ENCODE measurements at places on chromosomes 16 and 17.

GRCh38 chr17:74433421-74434121 lies 1.7 kb downstream of the GPRC5C start:
- DNase-seq = no peak

DNA sequence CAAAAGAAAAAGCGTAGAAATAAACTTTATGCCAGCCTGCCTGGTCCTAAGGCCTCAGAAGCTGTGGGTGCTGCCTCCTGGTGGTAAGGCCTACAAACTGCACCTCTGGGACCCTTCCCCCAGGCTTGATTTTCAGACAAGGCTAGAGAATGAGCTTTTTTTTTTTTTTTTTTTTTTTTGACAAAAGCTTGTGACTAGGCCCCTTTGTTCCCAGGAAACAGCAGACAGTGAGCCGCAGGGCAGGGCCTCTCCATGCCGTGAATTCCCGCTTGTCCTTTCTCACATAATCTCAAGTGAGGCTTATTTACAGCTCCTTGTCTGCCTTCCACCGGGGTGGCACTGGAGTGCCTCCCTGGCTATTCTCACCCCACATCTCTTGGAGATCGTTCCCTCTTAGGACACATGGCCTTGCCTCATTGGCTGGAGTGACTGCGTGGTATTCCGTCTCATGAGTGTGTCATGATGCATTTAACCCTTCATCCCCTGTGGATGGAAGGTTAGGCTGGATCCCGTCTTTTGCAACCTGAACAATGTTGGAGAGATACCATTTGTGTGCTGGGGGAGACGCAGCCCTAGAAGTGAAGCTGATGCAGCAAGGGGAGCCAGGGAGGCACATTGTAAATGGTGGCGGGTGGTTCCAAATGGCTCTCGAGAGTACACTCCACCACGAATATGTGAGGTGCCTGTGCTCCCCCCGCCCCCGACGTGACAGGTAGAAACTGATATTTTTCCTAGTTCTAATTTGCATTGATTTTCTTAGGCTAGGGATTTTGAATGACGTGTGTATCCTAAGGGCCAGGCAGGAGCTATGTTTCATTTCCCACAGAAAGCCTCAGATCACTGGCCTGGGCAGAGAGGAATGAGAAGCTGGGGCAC lies 49.6 kb downstream of the USP22 start:
- DNase-seq = peak; percentile 66

DNA sequence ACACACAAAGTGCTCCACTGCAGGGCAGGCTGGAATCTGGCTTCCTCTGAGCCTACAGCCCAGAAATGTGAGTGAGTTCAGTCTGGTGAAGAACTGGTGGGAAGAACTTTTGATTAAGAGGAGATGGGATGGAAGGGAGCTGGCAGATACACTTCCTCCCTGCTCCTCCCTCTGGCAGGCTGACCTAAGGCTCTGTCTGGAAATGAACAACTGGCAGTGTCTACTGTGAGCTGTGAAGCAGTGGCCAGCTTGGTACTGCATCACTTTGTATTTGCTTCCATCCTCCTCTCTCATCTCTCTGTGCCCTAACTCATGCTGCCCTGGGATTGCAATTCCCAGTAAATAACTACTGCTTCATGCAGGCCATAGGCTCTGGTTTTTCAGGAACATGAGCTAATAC lies 45.6 kb downstream of the MAF start:
- DNase-seq = no peak

- DNase-seq = peak; percentile 76
Observed at GRCh38 chr17:43468691-43469139, 15.1 kb upstream of the DHX8 start.

- DNase-seq = no peak
Observed at GRCh38 chr16:68781784-68782183, 44.7 kb downstream of the CDH1 start.

- DNase-seq = no peak
Observed at GRCh38 chr17:40242774-40243173, 23.7 kb downstream of the WIPF2 start.

- no peak for DNase-seq
Observed at GRCh38 chr16:11557801-11558200, 28.9 kb downstream of the LITAF start.

DNA sequence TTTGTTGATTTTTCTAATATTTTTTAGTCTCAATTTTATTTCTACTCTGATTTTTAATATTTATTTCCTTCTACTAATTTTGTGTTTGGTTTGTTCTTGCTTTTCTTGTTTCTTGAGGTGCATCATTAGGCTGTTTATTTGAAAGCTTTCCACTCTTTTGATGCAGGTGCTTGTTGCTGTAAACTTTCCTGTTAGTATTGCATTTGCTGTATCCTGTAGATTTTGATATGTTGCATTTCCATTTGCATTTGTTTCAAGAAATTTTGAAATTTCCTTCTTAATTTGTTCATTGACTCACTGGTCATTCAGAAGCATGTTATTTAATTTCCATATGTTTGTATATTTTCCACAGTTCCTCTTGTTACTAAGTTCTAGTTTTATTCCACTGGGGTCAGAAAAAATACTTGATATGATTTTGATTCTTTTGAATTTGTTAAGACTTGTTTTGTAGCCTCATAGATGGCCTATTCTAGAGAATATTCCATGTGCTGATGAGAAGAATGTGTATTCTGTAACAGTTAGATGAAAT lies 43.1 kb upstream of the NACA2 start:
- no peak for DNase-seq

GRCh38 chr17:72761431-72761830 lies 331.1 kb downstream of the SLC39A11 start:
- DNase-seq = no peak

GRCh38 chr16:66936462-66936861 lies 1.1 kb downstream of the CES2 start:
- DNase-seq = no peak

GRCh38 chr17:49687878-49688491 lies 10.1 kb upstream of the SPOP start:
- DNase-seq = no peak

GRCh38 chr17:34009912-34010311 lies 245.2 kb upstream of the CCL2 start:
- no peak for DNase-seq

DNA sequence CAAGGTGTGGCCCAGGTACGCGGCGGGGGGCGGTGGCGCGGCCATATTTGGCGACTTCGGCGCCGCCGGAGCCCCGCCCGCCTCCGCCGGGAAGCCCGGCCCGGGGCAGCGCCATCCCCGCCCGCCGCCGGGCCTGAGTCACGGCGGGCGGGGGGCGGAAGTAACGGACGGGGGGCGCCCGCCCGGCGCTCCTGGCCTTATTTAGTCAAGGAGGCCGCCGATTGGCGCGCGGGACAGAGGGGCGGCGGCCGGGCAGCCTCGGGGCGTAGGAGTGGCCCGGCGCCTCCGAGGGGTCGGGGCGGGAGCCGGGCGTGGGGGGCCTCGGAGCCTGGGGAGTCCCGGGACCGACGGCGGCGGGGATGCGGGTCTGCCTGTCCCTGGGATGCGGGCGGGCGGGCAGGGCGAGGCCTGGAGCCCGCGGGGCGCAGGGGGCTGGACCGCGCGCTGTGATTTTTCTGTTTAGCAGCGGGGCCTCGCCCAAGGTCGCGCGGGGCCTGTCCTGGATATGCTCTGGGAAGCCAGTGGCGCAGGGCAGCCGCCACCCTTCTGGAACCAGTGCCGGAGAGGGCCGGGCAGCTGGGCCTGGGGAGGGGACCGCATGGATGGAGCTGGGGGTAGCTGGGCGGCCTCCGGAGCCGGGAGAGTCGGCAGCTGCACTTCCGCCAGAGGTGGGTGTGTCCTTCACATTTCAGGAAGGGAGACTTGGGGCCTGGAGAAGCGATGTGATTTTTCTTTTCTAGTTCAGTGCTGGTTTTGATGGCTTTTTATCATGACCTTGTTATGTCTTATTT lies 2.3 kb upstream of the ACTG1 start:
- peak; percentile 79 for DNase-seq

DNA sequence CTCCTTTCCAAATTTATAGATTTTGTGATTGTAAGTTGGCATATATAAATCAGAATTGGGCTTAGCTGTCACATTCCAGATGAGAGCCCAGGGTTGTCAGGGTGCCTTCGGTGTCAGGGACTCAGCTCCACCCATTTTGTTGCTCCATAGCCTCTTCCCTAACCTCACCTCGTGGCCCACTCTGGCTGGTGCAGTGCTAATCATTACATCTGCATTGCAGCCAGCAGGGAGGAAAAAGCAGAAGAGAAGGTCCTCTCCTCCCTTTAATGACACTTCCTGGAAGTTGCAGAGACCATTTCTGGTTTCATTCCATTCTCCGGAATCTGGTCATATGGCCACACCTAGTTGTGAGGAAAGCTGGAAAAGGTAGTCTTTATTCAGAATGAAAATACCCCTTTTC lies 113.3 kb downstream of the CCT6B start:
- no peak for DNase-seq

DNA sequence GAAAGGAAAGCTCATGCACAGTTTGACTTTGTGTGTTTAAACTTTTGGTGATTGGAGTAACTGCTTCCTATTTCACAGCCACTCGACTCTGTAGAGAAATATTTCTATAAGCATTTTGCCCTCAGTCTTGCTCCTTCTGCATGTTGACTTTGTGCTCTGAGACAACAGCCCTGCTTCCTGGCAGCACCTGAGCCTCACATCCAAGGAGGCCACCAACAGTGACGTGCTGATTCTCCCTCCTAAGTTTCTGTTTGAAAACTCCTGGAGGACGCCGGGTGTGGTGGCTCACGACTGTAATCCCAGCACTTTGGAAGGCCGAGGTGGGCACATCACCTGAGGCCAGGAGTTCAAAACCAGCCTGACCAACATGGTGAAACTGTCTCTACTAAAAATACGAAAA lies 23.9 kb upstream of the WSB1 start:
- DNase-seq = no peak

DNA sequence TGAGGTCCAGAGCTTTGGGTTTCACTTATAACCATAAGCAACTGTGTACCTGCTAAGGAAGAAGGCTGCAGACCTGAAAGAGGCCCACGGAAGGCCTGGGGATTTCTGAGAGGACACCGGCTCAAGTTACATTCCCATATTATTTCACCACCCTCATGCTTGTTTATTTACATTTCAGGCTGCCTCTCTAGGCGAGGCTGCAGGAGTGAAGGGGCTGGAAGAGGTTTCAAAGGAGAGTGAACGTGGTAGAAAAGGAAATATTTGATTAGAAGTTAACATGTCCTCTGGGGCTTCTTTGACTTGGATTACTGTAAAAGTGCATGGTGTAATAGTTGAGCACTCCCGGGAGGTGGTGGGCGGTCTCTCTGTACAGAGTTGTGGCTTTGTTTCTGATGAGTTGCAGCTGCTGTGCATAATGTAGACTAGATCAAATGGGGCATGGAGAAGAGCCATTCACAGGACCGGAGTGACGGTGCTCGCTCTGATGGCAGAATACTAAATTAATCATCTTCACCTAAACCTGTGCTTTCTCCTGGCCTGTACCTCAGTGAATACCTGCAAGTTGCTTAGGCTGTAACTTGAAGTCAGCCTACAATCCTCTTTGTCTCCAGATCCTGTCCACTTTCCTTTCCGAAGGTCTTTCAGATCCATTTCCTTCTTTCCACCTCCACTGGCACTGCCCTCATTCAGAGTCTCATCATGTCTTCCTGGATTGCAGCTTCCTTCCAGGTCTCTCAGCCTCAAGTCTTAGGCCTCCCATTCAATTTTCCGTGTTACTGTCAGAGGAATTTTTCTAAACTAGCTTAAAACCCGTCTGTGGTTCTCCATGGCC lies 1.9 kb upstream of the CPD start:
- DNase-seq = peak; percentile 90

DNA sequence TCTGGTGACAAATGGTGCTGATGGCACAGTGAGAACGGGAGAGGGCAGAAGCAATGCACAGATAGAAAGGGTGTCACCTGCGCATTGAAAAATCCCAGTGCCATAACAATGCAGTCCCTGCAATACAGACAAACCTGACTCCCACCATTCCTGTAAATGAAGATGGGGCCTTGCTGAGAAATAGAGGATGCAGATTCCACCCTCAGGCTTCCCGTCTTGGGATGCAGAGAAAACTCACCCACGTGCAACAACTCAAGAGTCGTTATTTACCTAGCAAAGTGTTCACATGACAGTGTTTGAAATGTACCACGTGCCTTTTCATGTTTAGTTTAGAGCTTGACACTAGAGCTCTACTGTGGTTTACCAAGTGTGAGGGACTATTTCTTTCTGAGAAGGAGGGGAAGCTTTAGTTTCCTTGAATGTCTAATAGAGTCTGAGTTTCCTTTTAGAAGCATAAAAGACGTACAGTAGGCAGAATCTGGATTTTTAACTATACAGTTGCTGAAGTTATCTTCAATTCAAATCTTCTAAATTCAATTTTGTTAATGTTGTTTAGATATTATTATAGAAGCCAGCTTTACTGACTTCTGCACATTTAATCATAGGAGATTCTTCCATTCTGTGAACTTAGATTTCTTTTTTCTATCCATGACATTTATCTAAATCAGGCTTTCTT lies 35.6 kb downstream of the WWOX start:
- DNase-seq = no peak

DNA sequence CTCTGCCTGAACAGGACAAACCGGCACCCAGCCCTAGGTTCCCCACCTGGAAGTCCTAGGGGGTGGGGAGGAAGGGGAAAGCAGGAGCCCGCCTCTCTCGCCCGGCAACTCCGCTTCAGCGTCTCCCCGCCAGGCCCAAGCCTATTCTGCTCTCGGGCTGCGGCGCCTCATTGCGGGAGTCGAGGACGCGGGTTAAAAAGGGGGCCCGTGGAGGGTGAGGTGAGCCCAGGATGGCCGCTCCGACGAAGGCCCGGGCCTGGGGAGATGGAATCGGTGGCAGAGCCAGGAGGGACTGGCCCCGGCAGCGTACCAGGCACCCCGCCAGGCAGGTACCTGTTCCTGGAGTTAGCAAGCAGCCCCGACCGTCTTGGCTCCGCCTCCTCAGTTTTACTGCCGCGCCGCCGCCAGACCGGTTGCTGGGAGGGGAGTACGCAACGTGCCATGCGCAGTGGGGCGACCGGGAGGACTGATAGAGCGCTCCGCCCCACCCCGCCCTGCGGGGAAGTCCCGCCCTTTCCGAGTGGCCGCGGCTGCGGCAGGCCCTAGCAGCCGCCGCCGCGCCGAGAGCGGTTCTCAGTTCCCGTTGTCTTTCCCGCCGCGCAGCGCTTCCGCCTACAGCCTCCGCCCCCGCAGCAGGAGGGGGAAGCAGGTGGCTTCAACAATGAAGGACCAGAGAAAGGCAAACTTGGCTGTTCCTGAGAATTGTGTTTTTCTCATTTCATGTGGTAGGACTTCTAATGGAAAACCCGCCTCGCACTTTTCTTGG lies at the start of gene STRADA:
TSS of gene STRADA (minus strand) at position 392 of the 766 bp plus-strand sequence. CDS start 13,430 bp downstream, outside the sequence.
- DNase-seq = peak; percentile 94

DNA sequence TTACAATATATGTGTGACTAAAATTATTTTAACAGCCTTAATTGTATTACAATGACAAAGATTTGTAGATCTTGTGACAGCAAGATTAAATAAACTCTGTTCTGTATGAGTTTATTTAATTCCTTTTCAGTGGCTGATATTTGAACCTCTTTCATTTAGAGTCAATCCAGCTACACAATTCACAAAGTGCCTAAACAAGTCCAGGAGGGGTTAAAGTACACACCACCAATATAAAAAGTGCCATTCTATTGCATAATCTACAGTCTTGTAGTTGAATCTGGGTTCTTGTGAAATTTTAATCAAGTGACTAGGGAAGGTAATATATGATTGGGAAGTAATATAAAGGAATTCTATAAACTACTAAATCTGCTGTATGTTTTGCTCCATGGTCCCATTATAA lies 3.9 kb upstream of the NFAT5 start:
- DNase-seq = no peak

- DNase-seq = no peak
Observed at GRCh38 chr17:48577946-48578615, at the start of gene HOXB4. TSS of gene HOXB4 (minus strand) at chr17:48578350. CDS start at chr17:48578319, 31 bp downstream.
